ENCODE measurements at places on chromosomes 1 and 21.

DNA sequence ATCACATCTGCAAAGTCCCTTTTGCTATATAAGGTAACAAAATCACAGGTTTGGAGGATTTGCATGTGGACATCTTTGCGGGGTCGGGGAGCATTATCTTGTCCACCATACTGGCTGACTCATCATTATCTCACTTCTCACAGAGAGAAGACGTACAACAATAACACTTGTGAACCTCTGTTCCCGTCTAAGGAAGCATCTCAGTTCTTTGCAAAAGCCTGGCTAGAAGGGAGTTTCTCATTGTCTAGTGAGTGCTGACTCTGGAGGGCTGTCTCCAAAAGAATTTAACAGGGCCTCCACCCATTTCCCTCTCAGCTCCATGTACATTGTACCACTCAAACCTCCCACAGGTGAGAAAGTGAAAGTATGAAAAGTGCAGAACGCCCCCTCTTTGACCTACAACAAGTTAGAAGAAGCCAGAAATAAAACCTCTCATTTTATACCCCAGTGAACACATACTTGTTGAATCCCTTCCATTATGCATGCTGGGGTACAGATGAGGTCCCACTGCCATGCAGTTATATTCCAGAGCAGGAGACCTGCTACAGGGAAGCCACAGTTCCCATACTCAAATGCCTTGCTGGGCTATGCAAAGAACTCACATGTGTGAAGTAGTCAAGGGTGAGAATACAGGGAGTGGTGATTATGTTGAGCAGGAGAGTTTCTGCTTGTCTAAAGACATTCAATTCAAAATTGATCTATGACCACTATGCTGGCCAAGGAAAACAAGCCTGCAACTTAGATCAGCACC lies 121.7 kb upstream of the PRDX6 start:
- DNase-seq, result no peak

GRCh38 chr1:62325081-62325480 lies 5.8 kb upstream of the KANK4 start:
- DNase-seq, result no peak

- no peak for DNase-seq
Observed at GRCh38 chr1:199336745-199337640, 690.5 kb upstream of the NR5A2 start.

- DNase-seq, result no peak
Observed at GRCh38 chr1:160047111-160047991, 15.6 kb upstream of the PIGM start.

DNA sequence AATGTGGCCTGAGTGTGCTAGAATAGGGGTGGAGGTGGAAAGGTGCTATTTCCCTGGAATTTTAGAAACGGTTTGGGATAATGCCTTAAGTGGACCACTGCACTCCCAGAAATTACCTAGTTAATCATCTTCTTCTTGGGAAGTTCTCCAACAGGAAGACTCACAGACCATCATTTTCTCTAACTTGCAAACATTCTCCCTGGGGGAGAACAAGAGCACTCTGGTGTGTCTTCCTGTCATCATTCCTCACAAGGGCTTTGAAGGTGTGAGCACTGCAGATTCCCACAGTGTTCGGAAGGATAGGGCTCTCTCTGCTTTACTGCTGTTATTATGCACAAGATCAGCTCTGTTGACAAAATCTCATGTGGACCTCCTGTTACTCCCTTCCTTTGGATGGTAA lies 54.9 kb upstream of the TSPAN2 start:
- DNase-seq, result no peak

- DNase-seq, result no peak
Observed at GRCh38 chr1:246151796-246152434, 355.2 kb downstream of the SMYD3 start.

DNA sequence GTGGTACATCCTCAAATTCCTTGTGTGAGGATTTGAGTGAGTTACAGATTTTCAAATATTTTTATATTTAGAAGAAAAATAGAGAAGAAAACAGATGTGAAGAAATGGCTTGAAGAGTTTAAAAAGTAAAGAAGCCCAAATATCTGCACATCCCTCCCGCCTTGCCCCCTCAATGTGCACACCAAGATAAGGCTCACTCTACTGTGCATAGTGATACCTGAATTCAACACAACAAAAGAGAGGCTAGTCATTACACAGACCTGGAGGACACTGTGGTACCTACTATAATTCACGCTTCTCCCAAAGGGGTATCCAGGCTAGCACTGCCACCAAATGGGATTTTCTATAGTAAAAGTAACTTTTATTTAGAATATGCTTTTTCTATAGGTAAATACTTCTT lies 44.0 kb upstream of the SYT2 start:
- DNase-seq, result no peak

DNA sequence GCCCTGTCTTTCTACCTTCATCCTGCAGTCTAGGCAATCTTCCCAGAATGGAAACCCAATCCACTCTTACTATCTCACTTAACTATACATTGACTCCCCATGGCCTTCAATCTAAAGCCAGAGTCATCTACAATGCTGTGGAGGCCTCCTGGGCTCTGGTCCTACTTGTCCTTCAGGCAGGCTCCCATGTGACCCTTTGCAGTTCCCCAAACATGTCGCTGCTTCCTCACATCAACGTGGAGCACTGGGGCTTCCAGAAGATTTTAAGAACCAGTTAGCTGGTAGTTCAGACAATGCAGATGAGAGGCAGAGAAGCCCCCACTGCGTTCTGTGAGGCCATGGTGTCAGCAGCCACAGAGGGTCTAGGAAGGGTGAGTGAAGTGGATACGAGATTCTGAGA lies 18.6 kb downstream of the LYPD8 start:
- DNase-seq, result no peak

GRCh38 chr1:94543893-94544635 lies 2.5 kb upstream of the F3 start:
- DNase-seq, result no peak

DNA sequence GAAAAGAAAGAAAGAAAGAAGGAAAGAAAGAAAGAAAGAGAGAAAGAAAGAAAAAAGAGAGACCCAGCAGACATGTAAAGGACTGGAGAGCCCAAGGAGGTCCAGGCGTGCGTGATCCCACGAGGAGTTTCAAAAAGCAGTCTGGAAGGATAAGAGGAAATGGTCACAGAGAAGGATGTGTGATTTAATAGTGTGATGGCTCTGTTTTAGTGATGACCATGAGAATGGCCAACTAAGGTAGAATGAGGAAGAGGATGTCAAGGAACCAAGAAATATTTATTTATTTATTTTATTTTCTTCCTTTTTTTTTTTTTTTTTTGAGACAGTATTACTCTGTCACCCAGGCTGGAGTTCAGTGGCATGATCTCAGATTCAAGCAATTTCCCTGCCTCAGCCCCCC lies 25.5 kb downstream of the PTGS2 start:
- no peak for DNase-seq

- no peak for DNase-seq
Observed at GRCh38 chr1:211909395-211909794, 78.8 kb upstream of the LPGAT1 start.

DNA sequence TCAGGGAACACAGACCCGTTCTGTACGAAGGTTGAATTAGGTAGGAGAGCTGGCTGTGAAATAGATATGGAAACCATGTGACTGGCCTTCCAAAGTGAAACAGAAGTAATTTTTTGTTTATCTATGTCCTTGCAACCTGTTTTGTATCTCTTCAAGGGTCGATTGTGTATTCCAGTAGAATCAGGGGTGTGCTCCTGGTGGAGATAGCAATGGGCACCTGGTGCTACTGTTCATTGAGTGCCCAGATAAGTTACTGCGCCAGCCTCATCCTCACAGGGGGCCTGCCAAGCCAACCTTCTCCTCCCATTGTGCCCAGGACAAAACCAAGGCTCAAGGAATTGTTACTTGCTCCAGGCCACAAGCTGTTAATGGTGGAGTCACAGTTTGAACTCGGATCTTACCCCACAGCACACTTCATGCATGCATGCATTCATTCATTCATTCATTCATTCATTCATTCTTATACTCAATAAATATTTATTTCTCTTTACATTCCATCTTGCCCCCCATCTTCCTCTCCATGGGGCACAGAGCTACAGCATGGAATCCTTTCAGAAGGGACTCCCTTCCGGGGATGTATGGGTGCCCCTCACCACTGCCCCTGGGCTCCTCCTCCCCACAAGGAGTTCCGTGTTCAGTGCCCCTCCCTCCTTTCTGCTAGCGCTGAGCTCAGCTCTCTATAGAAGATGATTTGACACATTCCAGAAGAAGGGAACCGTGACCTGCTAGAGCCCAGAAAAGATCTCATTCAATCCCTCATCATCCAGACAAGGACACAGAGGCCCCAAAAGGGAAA lies 24.0 kb downstream of the ADORA1 start:
- DNase-seq, result no peak

GRCh38 chr1:5688081-5689077 lies 303.8 kb downstream of the NPHP4 start:
- no peak for DNase-seq

DNA sequence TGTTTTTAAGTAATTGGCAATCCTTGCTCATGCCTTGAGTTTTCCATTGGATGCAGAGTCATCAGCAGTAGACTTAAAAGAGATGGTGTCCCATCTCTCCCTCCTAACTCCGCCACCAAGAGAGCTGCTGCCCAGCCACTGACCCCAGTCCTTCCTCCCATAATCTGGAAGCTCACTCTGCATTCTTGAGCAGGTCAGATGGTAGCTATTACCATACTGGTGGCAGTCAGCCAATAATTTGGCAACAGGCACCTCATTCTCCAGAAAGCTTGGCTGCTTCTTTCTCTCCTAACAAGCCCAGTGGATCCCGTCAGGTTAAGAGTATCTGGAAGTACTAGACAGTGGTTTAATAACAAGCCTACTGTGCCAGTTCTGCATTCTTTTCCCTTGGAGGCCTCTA lies 272.1 kb downstream of the ZNF648 start:
- DNase-seq, result no peak

DNA sequence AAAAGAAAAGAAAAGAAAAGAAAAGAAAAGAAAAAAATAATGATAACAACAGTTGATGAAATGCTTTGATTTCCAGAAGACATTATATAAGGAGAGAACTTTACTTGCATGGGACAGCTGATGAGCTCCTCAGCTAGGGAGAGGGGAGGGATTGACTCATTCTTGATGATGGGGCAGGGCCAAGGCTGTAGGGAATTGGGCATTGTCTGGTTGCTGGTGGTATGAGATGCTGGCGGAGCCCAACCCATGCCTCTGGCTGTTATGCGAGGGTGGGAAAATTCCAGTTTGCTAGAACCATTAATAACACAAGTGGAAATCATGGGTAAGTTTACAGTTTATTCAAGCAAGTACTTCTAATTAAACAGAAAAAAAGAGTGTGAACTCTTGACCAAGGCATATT lies 36.0 kb upstream of the KIF26B start:
- DNase-seq, result no peak

DNA sequence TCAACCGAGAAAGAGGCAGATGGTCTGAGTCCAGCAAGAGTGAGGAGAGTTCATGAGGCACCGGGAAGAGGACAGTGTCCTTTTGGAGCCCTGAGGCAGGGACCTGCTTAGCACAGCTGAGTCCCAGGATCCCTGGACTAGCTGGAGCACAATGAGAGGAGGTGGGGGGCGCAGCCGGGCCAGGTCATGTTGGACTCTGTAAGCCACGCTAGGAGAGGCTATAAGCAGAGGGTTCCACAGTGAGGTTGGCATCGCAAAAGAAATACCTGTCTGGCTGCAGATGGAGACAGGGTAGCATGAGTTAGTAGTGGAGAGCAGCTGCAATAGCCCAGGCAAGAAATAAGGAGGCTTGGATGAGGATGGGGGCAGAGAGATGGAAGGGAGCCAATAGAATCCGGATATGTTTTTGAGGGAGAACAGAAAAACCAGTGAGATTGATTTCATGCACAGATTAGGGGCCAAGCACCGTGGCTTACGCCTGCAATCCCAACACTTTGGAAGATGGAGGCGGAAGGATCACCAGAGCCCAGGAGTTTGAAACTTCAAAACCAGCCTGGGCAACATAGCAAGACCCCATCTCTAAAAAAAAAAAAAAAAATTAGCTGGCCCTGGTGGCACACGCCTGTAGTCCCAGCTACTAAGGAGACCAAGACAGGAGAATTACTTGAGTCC lies 98.2 kb downstream of the DHRS3 start:
- no peak for DNase-seq

DNA sequence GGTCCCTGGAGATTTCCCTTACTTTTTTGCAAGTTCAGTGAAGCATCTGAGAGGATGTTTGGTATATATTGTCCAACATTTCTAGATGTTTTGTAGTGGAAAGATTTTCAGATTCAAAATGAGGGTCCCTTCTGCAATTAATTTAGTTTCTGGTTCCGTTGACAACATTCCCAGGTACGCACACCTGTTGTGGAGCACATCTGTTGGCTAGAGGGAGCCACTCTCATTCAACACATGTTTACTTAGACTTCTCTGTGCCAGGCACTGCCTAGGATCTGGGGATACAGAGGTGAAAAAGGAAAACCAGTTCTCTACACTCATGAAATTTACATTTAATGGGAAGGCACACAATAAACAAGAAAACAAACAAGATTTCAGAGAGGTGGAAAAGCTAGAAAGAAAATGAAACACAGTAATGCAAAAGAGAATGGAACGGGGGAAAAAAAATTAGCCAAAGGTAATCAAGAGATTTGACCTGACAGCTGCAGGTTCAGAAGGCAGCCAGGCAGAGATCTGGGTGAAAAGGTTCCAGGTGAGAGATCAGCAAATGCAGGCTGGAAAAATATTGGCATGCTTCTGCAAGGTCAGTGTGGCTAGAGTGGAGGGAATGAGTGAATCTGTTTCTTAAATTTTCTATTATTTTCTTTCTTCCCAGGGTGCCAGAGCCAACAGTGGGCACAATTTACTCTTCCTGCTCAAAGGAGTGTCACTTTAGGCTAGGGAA lies 48.4 kb upstream of the KAZN start:
- DNase-seq, result no peak

DNA sequence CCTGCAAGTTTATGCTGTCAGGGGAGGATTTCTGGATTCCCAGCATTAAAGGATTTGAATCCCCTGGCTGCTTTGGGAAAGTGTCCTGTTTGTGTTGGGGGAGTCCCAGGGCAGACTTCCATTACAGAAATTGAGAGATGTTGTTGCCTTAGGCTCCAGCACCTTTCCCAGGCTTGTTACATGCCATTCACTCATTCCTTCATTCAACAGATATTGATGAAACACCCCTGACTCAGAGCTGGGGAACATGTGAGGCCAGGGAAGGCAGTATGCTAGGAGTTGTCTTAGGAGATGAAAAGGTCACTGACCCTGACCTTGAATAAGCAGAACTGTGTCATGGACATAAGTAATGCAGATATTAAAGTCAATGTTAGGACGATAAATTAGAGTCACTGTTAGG lies 161.7 kb downstream of the NTMT2 start:
- no peak for DNase-seq

DNA sequence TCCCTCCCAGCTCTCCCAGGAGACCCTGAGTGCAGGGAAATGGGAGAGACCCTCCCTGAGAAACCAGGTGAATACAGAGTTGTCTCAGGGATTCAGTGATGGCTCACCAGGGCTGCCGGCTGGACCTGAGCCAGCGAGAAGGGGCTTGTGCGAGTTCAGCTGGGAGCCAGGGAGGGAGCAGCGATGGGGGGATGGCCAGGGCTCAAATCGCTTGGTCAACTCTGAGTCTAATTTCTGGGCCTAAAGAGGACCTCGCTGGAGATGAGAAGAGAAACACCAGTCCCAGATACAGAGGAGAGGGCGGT lies 6.5 kb downstream of the FCGR2A start:
- no peak for DNase-seq

- no peak for DNase-seq
Observed at GRCh38 chr21:38790059-38790458, 15.7 kb upstream of the ETS2 start.

- no peak for DNase-seq
Observed at GRCh38 chr1:156602557-156602993, 1.3 kb upstream of the GPATCH4 start.

- DNase-seq, result no peak
Observed at GRCh38 chr21:33171616-33172169, 58.0 kb upstream of the IFNAR2 start.

GRCh38 chr1:12063141-12064072 lies at the start of gene TNFRSF8:
Gene TNFRSF8, plus strand, starts transcription at chr1:12063303. Its CDS starts 296 bp downstream, at chr1:12063599.
- no peak for DNase-seq

Data from ovary (tissue), 10 donors.